ENCODE measurements at places on chromosomes 5 and 9.

DNA sequence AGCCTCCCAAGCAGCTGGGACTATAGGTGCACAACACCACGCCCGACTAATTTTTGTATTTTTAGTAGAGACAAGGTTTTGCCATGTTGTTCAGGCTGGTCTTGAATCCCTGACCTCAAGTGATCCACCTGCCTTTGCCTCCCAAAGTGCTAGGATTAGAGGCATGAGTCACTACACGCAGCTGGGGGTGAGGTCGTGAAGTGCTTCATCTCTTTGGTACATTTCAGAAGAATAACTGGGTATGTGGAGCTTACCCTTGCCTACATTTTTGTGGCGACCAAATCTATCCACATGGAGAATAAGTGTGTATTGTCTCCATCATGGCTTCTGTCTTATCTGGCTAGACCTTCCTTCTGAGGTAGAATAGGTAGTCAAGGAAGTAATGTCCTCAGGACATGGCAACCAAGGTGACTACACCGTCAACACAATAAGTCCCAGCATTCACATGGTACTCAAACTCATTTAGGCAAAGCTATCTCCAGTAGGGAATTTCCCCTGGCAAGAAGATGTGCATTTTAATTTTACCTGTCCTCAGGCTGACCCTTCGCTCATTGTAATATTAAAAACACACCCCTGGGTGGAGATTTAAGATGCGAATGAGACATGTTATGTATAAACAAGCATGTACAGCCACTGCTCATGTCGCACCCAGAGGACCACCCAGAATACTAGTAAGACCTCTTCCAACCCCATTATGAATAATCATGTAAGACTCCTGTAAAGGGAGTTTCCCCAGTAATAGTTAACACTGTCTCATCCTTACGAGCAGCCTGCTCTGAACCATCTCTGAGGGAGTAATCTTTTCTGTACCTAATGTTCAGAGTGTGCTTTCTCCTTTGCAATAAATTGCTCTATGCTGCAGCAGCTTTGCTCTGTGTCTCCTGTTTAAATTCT lies 1173.2 kb downstream of the TAF11L14 start:
- no peak for DNase-seq

DNA sequence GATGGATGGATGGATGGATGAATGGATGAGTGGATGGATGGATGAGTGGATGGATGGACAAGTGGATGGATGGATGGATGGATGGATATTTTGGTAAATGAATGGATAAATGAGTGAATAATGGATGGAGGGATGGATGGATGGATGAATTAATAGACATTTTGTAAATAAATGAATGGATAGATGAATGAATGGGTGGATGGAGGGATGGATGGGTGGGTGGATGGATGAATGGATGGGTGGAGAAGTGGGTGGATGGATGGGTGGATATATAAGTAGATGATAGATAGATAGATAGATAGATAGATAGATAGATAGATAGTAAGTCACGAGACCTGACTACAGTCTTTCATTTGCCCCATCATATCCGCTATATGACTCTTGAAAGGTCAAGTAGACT lies 82.7 kb upstream of the OLFM1 start:
- no peak for DNase-seq

- DNase-seq, result no peak
These were observed 216.7 kb downstream of the CDH18 start for GRCh38 chr5:19771174-19771835.

DNA sequence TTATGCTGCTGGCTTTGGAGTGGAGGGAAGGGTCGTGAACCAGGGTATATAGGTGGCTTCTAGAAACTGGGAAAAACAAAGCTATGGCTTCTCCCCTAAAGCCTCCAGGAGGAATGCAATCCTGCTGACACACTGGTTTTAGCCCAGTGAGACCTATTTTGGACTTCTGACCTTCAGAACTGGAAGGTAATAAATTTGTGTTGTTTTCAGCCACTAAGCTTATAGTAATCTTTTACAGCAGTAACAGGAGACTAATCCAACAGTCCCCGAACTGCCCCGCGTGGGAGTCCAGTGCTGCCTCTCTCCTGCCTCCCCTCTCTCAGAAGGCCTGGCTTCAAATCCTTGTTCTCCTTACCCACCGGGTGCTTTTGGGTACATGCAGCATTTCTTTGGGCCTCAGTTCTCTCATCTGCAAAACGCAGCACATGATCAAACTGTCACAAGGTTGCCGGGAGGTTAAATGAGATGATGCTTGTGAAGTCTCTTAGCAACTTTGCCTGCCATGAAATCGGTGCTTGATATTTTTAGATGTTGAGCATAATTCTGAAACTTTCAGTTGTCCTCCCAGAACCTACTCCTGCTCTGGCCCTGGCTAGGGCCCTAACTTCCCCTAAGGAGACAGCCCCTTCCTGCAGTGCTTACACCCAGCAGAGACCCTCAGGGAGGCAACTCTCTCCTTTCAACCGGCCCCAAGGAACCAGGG lies 127.3 kb upstream of the BOD1 start:
- DNase-seq, result no peak

- no peak for DNase-seq
These were observed 59.8 kb downstream of the DAB2IP start for GRCh38 chr9:121711281-121711680.

DNA sequence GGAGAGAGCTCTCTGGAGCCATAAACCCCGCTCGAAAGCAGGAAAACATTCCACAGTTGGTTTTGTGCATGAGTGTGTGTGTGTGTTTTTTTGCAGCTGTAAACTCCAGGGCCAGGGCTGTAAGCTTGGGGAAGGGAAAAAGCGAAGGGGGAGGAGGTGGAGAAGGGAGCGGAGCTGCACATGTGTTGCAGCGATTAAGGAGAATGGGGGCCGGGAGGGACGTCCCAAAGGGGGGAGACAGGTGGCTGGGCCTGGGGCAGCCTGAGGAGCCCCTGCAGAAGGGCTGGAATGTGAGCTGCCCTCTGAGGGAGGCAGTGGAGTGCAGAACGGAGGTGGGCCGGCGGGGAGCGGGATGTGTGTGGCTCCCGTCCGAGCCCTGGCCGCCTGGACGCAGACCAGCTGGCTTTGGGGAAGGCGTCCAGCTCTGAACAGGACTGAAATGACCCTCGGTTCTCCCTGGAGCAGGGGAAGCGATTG lies 2.7 kb upstream of the MYMK start:
- DNase-seq, result no peak
